ENCODE measurements at places on chromosomes 3 and 15.

DNA sequence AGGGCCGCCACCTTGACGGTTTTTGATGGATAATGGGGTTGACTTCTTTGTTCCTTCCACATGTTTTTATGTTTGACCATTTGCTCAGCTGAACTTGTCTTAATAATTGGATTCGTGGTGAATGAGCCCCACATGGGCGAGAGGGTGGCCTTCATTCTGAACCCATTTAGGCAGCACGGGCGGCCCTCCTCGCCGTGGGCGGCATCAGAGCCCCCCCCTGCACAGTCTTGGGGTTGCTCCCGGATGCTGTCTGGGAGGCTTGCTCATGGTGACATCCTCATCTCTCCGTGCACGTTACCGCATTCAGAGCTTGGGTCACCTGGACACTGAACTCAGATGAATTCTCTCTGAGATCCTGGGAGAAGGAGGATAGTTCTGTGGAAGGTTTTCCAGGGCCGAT, 172.3 kb upstream of the OSBPL11 start:
- DNase-seq, result no peak

DNA sequence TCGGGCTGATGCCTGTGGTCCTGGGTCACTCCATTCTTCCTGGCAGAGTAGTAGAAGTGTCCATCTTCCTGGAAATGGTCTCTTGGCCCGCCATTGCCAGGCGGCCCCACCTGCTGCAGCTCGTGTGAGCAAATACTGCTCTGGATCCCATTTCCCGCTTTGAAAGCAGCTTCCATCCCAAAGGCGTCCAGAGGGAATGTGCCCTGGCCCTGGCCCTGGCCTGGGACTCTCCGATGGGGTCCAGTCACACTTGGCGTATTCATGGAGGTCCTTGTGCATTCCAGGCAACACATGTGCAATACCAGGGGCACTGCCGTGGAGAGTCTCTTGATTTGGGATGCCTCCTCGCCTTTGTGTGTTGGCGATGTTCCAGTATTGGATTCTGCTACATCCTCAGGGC, 111.1 kb downstream of the SNRPN start:
- no peak for DNase-seq

DNA sequence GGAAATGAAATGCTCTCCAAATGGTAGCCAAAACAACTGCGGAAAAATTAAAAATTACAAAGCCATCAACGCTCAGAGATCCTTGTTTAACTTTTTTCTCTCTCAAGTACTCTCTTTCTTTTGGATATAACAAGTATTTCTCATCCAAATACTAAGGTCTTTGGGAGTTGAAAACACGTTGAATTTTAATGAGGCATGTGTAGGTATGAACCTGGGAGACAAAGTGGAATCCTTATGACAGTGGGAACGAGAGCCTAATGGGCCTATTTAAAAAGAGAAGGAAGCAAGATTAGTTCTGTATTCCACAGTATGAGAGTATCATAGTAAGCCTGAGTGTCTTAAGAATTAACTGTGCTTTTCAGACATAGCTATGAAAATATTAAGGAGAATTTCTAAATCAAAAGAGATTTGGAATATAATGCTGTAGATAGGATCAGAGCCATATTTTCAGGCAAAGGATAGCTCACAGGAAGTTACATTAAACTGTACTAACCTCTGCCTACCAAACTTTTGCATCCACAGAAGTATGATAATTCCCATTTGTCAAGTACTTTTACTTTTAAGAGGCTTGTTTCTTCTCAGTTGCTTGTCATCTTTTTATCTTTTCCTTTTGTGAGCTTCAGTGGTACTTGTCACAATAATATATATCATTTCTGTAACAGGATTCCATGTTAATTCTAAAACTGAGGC, 759 bp downstream of the CD96 start:
- no peak for DNase-seq

- DNase-seq, result no peak
Observed at GRCh38 chr3:8182904-8183303, 318.7 kb upstream of the LMCD1 start.

DNA sequence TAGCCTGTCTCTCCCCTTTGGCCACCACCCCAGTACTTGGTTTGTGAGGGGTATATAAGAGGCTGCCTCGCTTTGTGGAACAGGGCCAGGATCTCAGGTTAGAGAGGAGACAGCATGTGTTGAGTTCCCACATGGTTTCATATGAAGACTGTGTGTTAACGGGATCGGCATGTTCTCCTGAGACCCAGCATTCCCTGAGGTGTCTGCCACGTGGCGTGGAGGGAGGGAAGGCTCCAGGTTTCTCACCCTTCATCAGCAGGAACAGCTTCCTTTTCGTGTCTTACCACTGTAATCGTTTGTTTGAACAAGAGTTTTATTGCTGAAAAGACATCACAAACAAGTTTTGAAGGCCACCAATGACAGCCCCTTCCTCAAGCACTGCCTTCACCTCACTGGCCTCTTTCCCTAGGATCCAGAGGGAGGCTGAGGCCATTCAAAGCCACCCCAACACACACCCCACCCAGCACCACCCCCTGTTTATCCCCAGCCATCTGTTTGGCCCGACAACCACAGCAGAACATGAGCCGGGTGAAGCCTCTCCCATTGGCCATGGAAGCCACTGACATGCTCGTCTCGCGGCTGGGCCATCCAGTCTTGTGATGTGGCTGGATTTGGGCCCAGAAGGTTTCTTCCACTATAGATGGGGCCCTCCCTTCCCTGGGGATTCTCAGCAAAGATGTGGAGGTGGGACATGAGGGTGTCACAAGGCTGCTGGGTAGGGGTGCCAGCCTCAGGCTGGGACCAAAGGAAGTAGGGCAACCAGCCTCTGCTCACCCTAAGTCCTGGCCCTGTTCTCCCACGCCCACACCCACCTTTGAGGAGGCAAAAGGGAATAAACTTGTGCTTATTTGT, 10.0 kb downstream of the BHLHE40 start:
- no peak for DNase-seq

DNA sequence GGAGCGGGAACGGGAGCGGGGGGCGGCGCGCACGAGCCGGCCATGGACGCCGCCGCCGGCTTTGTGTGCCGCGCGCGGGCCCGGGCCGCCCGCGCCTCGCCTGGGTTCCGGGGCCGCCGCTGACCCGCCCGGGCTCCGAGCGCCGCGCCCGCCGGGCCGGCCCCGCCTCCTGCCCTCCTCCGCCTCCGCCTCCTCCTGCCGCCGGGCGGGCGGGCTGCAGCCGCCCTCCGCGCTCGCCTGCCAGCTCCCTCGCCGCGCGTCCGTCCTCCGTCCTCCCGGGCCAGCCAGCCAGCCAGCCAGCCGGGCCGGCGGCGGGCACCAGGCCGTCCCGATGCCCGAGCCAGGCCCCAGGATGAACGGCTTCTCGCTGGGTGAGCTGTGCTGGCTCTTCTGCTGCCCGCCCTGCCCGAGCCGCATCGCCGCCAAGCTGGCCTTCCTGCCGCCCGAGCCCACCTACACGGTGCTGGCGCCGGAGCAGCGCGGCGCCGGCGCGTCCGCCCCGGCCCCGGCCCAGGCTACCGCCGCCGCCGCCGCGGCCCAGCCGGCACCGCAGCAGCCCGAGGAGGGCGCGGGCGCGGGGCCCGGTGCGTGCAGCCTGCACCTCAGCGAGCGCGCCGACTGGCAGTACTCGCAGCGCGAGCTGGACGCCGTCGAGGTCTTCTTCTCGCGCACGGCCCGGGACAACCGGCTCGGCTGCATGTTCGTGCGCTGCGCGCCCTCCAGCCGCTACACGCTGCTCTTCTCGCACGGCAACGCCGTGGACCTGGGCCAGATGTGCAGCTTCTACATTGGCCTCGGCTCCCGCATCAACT, at the start of gene ABHD17C:
TSS of gene ABHD17C (plus strand) at position 212 of the 812 bp plus-strand sequence. CDS start at position 332, 120 bp downstream.
- no peak for DNase-seq

DNA sequence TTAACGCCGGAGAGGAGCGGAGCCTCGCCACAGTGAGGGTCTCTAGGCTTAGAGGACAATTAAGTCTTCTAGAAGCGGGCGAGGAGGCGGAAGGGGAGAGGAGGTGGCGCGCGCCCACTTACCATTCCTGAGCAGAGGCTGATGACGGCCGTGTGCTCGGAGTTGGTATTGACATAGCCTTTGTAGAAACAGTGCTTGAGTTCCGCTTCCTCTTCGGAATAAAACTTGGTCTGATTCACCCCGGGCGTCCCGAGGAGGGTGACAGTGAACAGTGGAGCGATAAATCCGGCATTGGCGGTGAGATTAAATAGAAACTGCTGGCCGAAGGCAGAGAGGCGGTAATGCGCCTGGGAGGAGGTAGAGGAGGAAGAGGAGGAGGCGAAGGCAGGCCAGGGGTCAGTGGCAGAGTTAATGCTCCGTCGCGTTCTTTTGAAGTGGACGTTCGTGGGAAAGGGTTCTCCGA, 1.3 kb downstream of the ADAMTS9 start:
- DNase-seq, result no peak

- no peak for DNase-seq
Observed at GRCh38 chr15:39804026-39804425, 21.4 kb upstream of the FSIP1 start.

DNA sequence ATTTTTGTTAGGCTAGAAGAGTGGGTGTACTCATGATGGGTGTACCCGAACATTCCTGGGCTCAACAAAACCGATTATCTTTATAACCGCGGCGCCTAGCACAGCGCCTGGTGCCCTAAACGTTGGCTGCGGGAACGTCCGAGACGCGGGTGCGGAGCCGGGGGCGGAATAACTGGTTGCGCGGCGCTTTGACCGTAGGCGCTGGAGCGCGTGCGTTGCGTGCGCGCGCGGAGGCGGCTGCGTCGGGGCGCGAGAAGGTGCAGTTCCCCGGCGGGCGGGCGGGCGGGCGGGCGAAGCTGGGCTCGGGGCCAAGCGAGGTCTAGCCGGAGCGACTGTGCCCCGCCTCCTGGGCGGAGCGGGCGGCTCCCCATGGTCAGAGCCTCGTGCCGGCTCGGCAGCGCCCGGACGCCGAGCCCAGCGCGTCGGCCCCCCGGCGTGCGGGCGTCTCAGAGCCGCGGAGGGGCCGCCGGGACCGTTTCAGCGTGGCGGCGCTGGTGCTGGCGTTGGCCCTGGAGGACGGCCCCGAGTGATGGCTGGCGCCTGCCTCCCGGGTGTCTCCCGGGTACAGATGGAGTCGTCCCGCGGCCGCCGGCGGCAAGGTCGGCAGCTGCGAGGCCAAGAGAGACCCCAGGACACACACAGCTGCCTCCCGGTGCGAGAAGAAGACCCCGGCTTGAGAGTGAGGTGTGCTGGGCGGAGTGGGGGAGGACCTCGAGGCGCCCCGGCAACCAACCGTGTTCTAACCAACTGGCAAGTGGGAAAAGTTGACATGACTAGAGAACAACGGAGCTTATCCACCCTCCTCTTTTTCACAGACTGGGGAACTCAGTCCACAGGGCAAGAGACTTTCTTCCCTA, at the start of gene PLAAT1:
TSS of gene PLAAT1 (plus strand) at position 373 of the 857 bp plus-strand sequence. CDS start 14,429 bp downstream, outside the sequence.
- DNase-seq, result no peak

DNA sequence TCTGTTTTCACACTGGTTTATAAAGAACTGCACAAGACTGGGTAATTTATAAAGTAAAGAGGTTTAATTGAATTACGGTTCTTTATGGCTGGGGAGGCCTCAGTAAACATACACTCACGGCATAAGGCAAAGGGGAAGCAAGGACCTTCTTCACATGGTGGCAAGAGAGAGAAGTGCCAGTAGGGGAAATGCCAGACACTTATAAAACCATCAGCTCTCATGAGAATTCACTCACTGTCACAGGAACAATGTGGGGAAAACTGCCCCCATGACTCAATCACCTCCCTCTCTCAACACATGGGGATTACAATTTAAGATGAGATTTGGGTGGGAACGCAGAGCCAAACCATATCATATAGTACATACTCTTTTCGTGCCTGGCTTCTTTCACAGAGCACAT, 42.4 kb downstream of the MAP2K1 start:
- no peak for DNase-seq

DNA sequence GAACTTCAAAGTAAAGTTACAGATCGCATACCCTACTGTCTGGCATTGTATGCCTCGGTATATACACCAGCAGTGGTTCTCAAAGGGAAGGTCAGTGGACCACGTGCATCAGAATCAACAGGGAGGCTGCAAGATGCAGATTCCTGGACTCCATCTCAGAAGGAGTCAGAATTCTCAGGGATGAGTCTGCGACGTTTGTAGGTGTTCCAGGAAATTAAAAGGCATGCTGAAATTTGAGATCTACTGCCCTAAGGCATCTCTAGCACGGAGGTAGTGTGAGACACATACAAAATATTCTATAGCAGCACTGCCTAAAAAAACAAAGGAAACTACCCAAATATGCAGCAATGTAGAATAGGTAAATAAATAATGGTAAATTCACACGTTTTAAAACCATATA, 136.8 kb upstream of the BNIP2 start:
- DNase-seq, result no peak

- no peak for DNase-seq
Observed at GRCh38 chr15:71066983-71067382, 48.3 kb upstream of the THSD4 start.

DNA sequence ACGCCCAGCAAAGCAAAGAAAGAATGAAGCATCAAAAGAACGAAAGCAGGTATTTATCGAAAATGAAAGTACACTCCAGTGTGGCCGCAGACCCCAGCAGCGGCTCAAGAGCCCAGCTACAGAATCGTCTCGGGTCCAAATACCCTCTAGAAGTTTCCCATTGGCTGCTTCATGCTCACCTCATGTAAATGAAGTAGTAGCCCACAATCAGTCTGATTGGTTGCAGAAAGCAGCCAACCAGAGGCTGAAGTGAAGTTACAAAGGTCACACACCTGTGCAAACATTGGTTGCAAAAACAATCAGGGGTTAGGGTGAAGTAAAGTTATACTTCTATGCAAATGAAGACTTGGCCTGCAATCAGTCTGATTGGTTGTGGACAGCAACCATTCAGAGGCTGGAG, 32.0 kb downstream of the SV2B start:
- no peak for DNase-seq

- no peak for DNase-seq
Observed at GRCh38 chr3:193872265-193872753, 263.6 kb upstream of the HES1 start.

DNA sequence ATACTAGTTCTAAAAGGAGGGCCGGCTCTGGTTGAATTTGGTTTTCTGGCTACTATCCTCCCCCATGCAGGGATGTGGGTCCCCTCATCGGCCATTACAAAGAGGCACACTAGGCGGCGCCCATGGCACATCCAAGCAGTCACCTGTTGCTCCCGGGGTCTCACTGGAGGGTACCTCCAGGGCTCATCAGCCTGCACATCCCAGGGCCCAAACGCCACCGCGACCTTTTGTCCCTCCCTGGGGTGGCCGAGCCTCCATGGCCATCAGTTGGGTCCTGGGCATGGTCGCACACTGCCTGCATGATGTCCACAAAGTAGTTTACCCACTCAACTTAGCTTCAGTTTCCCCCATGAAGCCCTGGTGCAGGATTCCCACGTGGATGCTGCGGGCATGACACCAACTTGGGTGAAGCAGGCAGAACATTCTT, 28.3 kb downstream of the IDH3A start:
- no peak for DNase-seq

DNA sequence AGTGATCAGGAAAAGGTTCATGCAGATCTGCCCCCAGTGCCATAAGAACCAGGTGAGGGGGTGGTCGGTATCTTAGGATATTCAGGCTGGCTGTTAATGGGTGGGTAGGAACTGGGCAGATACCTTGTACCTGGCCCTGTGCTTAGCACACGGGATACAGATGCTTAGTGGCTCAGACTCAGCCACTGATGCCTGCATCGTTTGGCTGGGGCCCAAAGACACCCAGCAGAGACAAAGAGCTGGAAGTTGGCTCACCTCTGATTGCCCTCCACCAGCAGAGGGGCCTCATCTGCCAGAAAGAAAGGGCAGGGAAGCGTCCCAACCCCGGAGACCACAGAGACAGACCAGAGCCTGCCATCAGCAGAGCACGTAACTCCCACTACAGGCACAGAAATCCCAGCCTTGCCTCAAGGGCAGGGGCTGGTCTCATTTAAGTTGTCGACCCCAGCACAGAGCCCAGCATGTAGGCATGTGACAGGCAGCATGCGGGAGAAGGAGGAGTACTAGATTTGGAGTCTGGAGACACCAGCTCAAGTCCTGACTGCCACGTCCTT, 64.1 kb upstream of the SLC6A1 start:
- no peak for DNase-seq
